ENCODE measurements at places on chromosomes 1 and 21. TPM values are rescaled to one million over a fixed set of nuclear protein-coding genes. Genes with fewer than 3 reads are reported as not detected.

The NUAK2 gene
- polyA plus RNA-seq, result 123 TPM

The PTPRC gene
- polyA plus RNA-seq, result 771 TPM

The FAM151A gene
- polyA plus RNA-seq, result not detected

The S100A3 gene
- not detected for polyA plus RNA-seq

DNA sequence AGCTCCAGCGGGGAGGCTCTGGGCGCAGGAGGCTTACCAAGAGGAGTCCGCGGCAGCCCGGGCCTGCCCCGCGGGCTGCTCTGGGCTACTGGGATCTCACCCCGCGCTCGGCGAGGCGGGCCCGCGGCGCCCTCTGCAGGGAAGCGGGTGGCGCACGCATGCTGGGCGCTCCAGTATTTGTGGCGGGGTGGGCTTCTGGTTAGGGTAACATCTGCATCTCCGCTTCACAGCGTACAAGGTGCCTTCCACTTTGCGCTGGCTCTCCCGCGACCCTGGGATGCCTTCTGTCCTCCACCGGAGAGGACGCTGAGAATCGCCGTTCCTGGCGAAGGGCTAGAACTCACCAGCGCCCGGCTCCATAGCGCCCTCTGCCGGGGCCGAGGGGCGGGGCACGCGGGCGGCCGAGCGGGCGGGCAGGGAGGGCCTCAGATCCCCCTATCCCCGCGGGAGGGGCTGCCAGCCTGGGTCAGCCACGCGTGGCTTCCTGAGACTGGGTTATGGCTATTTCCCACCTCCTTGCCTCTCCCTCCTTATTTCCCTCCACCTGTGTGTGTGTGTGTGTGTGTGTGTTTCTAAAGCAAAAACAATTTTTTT is 46.6 kb upstream of the CTBS start:
- peak; percentile 83 for DNase-seq

GRCh38 chr1:905071-905749 is 18.5 kb upstream of the SAMD11 start:
- peak; percentile 64 for DNase-seq

DNA sequence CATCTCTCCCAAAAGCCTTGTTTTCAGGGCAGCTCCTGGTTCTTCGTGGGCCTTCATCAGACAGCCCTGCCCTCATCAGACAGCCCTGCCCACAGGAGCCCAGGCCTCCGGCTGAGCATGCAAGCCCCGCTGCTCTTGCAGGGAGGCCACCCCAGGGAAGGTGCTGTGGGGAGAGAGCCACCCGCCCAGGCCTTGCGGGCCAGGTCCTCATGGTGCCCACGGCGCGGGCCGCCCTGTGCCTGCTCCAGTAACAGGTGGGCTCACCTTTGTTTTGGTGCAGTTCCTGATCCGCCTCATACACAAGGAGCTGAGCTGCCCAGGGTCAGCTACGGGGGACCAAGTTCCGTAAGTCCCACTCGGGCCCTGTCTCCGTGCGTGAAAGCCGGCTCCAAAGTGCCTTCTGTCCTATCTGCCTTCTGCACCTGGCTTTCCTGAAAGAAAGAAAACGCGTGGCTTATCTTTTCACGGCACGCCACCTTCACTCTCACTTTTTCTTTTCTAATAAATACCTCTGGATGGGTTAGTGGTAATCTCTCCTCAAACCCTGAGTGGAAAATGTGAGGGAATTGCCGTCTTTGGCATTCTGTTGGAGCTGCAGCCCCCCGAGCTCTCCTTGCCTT is 65.9 kb downstream of the SLC37A1 start:
- no peak for DNase-seq

- DNase-seq, result no peak
These were observed 15.5 kb downstream of the BLZF1 start for GRCh38 chr1:169383449-169383848.

DNA sequence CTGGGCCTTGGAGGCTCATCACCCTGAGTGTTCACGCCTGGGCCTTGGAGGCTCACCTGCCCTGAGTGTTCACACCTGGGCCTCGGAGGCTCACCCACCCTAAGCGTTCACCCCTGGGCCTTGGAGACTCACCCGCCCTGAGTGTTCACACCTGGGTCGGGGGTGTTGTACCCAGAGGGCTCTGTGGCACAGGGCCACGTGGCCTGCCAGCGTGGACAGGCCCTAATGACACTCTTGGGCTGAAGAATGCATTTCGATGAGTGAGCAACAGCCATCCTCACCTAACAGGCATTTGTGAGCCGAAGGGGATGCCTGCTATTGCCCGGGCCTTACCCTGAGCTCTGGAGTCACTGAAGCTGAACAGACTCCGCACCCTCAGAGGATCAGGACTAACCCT is 17.5 kb downstream of the SLC19A1 start:
- DNase-seq, result no peak

GRCh38 chr1:87902830-87903229 is 574.1 kb downstream of the LMO4 start:
- DNase-seq, result no peak

DNA sequence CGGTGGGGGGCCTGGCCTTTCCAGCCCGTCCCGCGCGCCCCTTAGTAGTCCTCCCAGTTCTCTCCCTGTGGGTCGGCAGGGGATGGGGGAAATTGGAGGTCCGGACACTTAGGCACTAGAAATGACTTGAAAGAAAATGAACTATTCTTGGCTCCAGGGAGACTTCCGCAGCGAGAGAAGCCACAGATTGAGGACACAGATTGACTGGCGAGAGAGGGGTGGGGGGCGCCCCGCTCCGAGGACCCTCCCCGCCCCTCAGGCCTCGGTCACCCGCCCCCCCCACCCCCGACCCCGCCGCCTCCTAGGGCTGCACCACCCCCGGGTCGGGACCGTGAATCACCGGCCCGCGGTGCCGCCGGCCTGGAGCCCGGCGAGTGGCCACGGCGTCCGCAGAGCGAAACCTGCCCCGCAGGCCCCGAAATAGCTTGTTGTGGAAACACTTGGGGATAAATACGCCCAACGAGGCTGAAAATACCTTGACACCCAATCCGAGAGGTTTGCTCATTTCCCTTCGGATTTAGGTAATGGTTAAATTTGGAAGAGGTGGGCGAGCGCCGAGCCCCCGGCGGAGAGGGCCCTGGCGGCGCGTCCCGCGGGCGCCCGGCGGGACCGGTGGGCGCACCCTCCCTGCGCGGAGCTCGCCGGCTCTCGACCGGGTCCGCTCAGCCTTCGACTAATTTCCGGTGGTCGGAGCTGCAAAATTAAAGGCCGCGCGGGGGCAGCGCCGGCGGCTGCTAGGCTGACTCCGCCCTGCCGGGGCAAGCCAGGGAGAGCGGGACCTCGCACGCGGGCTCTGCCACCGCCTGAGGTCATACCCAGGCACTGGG is at the start of gene GFI1:
TSS of gene GFI1 (minus strand) at position 675 of the 827 bp plus-strand sequence. CDS start 3,438 bp downstream, outside the sequence.
- DNase-seq, result no peak

GRCh38 chr1:119959268-119960220 is 63.2 kb upstream of the ADAM30 start:
- DNase-seq, result no peak

DNA sequence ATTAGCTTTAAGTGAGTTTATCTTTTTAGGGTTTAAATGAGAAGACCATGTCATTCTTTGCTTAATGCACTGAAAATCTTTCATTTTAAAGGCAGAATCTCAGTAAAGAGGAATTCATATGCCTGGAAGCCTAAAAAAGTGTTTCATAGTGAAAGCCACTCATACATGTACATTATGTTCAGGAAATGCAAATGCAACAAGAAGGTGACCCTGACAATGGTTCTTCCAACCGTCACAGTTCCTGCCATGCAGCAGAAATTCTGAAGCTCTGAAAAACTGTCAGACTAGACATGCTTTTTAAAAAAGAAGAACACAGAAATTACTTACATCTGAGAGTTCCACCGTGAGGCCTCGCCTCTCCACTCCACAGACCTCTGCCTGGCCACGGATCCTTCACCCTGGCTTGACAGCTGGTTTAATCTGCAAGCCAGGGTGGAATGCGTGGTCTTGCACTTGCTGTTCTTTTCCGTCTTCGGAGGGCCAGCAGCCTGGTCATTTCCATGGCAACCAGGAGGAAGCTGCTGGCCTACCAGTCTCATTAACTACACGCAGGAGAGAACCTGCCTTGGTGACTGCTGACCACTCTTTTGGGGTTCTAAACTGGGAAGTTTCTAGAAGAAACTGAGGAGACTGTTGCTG is 41.8 kb upstream of the PAXBP1 start:
- no peak for DNase-seq

DNA sequence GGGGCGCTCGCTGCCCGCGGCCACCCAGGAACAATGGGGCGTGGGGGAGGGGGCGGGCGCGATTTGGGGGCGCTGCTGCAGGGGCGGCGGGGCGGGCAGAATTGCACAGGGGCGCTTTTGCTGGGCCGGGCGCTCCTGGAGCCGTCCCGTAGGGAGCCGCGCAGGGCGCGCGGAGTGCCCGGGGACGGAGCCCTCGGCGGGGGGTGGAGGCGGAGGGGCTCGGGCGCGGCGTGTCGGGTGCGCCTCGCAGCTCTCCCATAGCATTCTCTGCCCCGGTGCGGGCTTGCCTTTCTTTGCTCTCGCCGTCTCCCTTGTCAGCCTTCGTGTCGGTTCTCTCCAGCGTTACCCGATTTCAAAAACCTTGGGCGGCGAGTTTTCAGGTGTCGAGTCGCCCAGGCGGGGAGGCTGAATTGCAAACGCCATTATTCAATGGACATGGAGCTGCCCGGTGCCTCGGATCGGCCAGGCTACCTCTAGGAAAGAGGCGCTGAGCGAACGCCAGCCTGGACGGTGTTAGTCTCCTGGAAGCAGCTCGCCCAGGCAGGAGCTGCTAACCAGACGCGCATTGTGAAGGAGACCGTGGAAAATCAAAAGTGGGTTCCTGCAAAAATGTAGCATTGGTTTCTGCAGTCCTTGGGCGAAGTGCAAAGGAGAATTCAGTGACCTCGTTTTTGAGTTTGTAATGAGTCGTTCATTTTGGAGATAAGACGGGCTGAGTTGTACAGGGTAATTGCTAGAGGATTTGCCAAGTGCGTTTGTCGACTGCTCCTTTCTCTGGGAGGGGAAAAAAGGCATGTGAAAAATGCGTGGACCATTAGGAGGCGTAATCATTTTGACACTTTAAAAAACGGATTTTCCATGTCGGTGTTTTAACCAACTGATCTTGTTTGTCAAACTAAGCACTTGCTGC is 626 bp downstream of the CXADR start:
- DNase-seq, result no peak

GRCh38 chr1:74629283-74629682 is 44.3 kb downstream of the ERICH3 start:
- DNase-seq, result no peak

DNA sequence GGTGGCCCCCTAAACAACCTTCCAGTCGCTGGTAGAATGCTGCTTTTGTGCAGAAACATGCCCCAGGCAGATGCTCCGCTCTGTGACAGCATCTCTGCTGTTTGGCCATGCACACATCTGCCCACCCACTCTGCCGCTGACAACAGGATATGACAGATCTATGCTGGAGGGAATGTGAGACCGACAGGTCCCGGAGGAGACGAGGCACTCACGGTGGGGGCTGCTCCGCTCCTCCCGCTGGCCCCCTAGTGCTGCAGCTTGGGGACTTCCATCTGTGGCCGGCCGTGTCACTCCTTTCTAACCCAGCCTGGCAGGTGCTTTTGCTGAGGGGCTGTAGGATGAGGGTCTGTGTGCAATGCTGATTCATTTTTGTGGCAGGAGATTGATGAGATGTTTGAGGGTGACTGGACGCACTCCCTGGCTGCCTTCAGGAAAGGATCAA is 49.1 kb upstream of the DMRTB1 start:
- DNase-seq, result no peak

GRCh38 chr1:5999711-6000443 is 7.7 kb upstream of the NPHP4 start:
- no peak for DNase-seq

- DNase-seq, result no peak
These were observed 40.5 kb downstream of the PATJ start for GRCh38 chr1:61782771-61783170.

DNA sequence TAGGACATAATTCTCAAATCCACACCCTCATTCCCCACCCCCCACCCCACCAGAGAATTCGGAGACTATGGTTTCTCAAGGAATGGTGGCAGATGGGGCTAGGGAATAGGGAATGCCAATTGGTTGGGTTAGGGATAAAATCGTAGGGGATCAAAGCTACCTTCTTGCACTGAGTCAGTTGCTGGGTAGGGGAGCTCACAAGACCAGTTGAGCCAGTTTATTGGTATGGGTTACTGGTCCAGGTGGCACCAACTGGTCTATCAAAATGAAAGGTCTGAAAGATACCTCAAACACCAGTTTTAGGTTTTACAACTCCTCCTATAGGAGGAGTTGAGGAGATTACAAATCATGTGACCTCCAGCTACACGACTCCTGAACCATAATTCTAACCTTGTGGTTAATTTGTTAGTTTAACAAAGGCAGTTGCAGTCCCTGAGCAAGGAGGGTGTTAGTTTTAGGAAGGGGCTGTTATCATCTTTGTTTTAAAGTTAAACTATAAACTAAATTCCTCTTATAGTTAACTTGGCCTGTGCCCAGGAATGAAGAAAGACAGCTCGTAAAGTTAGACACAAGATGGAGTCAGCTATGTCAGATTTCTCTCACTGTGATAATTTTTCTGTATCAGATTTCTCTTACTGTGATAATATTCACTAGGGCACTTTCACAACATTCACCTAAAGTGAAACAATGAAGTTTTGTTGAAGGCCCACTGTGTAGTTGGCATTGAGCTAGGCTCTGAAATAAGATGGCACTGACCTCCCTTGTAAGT is 2.5 kb downstream of the SHISAL2A start:
- no peak for DNase-seq

DNA sequence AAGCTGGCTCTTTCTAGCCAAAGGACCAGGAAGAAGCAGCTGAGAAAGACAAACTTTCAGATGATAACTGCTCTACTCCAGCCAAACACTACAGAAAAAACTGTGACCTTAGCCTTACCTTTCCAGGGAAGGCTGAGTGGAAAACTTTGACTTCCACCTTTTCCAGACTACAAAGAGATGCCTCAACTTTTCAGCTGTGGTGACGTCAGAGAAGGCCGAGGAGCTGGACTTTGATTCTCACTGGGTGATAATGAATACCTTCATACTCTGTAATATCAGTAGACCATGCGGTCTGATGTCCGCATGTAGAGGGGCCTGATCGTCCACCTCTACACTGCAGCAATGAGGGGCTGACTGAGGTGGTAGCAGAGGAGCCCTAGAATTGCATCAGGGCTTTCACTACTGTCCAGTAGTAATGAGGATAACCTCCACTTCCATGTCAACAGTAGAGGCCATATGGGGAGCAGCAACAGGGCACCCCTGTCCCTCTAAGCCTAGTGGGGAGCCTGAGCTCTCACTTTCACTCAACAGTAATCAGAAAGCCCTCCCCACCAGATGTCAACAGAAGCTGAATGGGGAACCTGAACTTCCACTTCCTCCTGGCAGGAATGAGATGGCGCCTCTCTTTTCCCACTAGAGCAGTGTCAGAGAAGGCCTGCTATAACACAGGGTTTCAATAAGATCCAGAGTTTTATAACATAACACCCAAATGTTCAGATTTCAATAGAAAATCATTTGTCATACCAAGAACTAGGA is 28.4 kb upstream of the PADI1 start:
- no peak for DNase-seq
